ENCODE measurements at places on chromosomes 2 and 18.
A peak's percentile ranks its signal among the peaks of the same experiment; 100 is the strongest.

- no peak for DNase-seq
These were observed 233.7 kb downstream of the HDAC4 start for GRCh38 chr2:239167011-239167673.

GRCh38 chr2:113996671-113997594 is 107.0 kb downstream of the ACTR3 start:
- no peak for DNase-seq

GRCh38 chr2:190856985-190857384 is 23.6 kb upstream of the GLS start:
- no peak for DNase-seq

DNA sequence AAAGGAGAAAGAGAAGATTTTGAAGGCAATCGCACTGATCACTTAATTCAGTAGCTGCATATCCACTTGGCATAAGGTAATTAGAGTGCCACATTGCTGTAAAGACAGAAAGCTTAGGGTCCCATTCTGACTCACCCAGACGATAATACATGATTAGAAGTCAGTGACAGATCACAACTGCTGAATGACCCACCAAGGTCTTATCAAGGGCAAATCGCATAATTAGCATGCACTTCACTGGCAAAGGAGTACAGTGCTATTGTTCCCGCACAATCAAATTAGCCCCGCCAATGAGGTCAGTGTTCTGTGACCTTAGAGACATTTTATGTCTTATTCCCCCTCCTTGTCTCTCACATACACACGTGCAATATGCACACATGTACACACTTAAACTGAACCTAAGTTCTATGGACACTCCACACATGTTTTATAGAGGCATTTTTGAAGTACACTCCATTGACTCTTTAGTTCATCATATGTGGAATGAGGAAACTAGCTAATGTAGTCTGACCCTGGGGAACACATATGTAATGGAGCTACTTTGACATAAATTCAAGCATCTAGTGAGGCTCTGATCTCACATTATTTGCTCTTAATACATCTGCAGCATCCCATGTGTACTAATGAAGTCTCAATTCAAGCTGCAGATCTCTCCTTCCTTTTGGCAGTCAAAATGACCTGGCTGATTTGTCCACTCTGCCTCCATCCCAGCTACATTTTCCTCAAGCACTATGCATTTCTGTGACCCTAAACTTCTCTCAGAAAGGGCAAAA is 673.8 kb upstream of the FANCL start:
- DNase-seq = no peak

GRCh38 chr2:204468746-204469429 is 76.4 kb upstream of the PARD3B start:
- DNase-seq = no peak

DNA sequence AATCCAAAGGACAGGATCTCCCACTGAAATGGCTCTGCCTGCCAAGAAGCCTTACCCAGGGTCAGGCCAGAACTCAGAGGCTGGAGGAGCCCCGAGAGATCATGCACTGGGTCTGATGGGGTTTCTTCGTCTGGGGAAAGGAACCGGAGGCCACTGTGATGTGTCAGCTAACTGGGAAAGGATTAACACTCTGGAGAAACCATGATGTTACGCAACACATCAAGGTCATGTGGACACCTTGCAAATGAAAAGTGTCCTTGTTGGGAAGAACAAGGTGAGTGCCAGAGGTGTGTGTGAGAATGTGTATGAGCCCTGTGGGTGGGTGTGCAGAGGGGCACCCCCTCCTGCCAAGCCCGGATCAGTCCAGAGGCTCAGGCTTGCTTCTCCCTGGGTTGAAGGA is 86.9 kb downstream of the CRACDL start:
- DNase-seq = no peak

DNA sequence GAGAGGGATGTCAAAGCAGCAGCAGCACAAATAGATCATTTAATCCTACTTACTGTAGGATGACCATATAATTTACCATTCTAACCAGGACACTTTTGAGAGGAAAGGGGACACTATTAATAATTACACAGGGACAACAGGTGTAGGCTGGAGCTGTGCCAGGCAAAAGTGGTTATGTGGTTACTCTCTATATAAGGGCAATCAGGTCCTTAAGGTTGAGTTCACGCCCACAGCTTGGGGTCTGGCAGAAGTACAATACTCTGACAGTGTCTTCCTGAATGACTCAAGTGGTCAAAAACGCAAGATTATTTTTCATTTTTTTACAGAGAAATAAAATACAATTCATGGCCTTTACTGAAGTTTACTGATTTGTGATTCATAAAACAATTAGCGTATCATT is 2.8 kb downstream of the PREPL start:
- peak; percentile 71 for DNase-seq

- no peak for DNase-seq
These were observed 14.3 kb upstream of the TMEM185B start for GRCh38 chr2:120237491-120237902.

- DNase-seq = peak; percentile 76
These were observed 231.5 kb downstream of the PTH2R start for GRCh38 chr2:208638059-208638458.

DNA sequence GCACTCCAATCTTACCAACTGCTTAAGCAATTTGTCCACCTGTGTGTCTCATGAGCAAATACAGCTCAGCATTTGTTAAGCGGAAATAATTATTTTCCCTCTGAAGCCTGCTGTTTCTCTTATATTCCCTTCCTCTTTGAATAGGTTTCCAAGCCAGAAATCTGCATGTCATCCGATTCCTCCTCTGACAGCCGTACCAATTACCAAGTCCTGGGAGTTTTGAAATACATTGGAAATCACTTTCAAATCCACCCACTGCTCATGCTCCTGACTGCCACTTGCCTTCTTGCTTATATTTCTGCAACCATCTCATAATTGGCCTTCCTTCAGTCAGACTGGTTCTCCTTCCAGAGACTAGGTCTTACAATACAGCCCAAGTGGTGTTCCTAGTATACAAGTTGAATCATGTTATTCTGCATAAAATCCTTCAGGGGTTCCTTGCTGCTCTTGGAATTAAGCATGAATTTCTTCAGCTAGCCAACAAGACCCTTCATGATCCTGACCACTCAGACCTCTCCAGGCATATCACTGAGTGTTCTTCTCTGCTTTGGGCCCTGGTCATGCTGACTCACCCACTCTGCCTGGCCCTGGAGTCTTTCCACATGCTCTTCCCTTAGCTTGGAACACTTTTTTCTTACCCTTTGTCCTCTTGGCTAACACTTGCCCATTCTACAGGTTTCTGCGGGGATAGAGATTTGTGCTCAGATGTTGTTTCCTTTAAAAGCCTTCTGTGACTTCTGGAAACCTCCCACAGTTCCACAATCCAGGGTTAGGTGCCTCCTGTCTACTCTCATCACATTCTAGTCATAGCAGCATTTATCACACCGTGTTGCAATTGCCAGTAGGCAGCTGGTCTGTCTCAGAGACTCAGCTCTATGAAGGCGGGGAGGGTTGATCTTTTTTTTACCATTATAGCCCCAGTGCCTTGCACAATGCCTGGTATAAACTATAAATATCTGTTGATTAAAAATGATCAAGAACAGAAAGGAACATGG is 157.6 kb downstream of the ARL6IP6 start:
- no peak for DNase-seq

DNA sequence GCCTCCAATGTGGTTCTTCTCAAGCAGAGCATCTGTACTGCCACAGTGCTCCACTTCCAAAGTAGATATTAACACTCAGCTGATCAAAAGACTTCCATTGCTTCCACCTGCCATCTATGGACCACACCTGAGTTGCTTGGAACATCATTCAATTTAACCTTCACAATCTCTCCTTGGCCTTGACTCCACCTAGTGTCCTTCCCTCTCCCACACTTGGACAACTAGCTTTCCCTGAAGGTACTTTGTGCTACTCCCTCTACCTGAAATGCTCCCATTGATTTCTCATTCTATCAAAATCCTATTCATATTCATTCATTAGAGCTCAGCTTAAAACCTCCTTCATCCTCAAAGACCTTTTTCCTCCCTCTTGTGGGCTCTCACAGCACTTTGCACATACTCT is 48.7 kb downstream of the SOWAHC start:
- DNase-seq = no peak

GRCh38 chr2:202643012-202643858 is 8.5 kb downstream of the FAM117B start:
- DNase-seq = no peak

- no peak for DNase-seq
These were observed 223.1 kb upstream of the PARD3B start for GRCh38 chr2:204321910-204322751.

DNA sequence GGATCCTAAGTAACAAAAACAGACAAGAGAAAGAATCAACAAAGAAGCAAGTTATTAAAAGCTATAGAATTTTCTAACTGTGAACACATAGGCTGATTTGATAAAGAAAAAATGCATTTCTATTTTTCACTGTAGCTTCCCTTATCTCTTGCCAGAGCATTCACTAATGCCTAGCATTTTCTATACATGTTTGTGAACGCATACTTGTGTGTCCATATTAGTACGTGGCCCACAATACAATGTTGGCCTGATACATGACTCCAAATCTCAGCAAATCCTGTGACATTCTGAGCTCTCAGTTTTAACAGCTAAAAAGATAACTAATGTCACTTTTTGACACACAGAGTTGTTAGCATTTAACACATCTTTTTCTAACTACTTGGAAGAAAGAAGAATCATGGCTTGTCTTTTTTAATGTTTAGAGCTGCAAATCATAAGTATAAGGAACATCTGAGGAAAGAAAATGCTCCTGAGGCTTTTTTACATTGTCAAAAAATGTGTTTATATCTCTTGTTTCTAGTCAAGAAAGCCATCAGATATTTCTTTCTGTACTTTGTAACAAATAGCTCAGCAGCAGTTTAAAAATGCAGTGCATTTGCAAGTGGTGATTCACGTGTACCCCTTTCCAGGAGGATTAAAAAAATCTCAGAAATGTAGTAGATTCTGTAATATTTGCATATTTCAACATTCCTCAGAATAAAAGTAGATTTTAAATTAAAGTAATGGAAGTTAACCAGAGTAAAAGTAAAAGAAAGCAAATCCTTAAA is 1646.8 kb upstream of the TMEFF2 start:
- no peak for DNase-seq

- no peak for DNase-seq
These were observed 151.2 kb downstream of the SRBD1 start for GRCh38 chr2:45459860-45460259.

- DNase-seq = no peak
These were observed 169.2 kb upstream of the CCDC68 start for GRCh38 chr18:55128437-55128836.

DNA sequence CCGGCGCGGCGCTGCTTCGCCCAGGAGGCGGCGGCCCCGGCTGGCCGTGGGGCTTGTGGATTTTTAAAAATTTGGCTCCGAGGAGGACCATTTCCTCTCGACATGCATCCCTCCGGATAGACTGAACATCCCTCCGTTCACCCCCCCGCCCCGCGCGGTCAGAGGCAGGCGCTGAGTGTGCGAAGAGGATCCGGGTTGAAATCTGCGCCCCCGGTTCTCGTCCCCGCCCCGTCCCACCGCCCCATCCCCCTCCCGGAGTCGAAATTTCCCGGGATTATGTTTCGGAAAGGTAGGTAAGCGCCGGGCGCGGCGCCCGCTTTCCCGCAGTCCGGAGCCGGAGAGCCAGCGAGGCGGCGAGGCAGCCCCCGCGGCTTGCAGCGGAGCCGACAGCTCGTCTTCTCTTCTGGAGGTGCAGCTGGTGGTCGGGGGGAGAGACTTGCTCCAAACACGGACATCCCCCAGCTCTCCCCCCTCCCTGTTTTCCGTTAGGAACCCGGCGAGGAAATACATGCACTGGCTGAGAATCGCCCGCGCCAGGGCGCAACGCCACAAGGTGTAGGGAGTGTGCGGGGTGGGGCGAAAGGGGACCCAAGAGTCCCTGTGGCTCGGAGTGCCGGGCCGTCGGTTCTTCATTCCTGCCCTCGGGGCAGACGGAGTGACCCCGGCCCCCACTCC is at the start of gene PRKCE:
Gene PRKCE, plus strand, starts transcription at position 261 of the 675 bp plus-strand sequence.
- peak; percentile 8 for DNase-seq

DNA sequence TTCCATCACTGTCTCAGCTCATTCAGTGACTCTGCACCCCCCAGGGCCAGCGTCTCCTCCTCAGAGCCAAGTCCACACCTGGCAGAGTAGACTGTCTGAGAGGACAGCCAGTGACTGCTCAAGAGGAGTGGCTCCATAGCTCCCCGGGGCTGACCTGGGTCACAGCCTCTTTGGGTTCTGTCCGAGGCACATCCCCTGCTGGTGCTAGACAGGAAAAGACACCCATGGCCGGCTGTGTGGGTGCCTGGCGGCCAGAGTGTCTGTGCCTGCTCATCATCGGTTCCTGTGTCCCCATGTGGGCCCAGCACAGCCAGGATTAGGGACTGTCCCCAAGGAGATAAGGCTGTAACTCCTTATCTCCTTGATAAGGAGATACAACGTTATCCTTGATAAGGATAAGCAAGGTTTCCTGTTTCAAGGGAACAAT is 3.5 kb upstream of the CROCC2 start:
- no peak for DNase-seq

- DNase-seq = no peak
These were observed 18.6 kb upstream of the MBP start for GRCh38 chr18:77151033-77151771.

- no peak for DNase-seq
These were observed 35.6 kb upstream of the NDUFV2 start for GRCh38 chr18:9066817-9067306.

DNA sequence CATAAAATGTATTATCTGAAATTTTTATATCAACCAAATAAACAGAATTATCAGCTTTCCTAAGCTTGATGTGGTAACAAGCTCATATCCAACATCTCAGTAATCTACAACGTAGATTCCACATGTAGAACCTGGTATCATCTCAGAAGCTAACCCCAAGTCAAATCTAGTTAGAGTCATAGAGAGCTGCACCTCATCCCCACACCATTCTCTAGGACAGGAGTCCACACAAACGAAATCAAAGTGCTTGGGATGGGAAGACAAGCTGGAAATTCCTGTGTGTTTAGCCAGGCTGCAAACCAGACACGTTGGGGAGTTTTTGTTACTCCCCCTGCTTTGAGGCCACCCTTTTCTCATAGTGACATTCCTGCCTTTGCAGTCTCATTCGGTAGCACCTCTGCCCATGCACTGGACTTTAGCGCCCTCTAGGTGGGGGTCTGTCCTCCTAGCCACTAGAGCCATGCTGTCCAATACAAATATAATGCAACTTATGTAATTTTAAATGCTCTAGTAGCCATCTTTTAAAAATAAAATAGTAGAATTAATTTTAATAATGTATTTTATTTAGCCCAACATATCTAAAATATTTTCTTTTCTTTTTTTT is 28.1 kb upstream of the SATB2 start:
- peak; percentile 53 for DNase-seq

GRCh38 chr2:113136828-113137775 is 9.7 kb downstream of the IL1RN start:
- DNase-seq = peak; percentile 64

- DNase-seq = peak; percentile 33
These were observed 138.9 kb downstream of the PTH2R start for GRCh38 chr2:208545403-208546042.

Measured in hematopoietic multipotent progenitor cell treated with erythropoietin and hydrocortisone succinate and interleukin-3 and kit ligand, for 8 days (in vitro differentiated cells).